GM23338 (cell line): ENCODE measurements at places on chromosomes 16 and 17. TPM values are rescaled to one million over a fixed set of nuclear protein-coding genes. Genes with fewer than 3 reads are reported as not detected.

The MEIOB gene
- 7.7 and 8.7 TPM in 2 replicates for polyA plus RNA-seq

The KRT17 gene
- 1.8 TPM in 2 replicates for polyA plus RNA-seq

The RASD1 gene
- polyA plus RNA-seq, result 3.6 and 3.9 TPM in 2 replicates

DNA sequence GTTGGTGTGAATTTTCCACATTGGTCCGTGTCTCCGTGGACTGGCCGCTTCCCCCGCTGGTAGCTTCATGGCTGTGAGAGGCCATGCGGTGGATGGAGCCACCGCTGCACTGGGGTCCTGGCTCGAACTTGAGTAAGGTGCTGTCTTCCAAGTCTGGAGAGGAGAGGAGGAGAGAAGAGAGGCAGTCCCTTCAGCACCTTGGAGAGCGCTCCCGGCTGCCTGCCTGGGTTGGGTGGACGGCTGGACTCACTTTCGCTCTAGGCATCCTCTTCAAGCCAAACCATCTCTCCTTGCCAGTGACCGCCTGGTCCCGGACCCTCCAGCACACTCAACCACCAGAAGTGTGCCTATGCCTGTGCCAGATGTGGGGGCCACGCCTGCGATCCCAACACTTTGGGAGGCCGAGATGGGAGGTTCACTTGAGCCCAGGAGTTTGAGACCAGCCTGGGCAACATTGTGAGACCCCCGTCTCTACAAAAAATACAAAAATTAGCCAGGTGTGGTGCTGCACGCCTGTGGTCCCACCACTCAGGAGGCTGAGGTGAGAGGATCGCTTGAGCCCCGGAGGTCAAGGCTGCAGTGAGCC, 6.2 kb downstream of the JPH3 start:
- no peak overlapping the region for H3K4me3 ChIP-seq
- peaks cover 8% of the 10 kb centered on the region for H3K4me1 ChIP-seq
- no peak overlapping the region for H3K27ac ChIP-seq
- no peaks in the 10 kb centered on the region for H3K36me3 ChIP-seq
- DNase-seq, result peak; percentile 89
- H3K27me3 ChIP-seq, result peaks cover 6% of the 10 kb centered on the region; the same call in 1 of the 2 replicates

DNA sequence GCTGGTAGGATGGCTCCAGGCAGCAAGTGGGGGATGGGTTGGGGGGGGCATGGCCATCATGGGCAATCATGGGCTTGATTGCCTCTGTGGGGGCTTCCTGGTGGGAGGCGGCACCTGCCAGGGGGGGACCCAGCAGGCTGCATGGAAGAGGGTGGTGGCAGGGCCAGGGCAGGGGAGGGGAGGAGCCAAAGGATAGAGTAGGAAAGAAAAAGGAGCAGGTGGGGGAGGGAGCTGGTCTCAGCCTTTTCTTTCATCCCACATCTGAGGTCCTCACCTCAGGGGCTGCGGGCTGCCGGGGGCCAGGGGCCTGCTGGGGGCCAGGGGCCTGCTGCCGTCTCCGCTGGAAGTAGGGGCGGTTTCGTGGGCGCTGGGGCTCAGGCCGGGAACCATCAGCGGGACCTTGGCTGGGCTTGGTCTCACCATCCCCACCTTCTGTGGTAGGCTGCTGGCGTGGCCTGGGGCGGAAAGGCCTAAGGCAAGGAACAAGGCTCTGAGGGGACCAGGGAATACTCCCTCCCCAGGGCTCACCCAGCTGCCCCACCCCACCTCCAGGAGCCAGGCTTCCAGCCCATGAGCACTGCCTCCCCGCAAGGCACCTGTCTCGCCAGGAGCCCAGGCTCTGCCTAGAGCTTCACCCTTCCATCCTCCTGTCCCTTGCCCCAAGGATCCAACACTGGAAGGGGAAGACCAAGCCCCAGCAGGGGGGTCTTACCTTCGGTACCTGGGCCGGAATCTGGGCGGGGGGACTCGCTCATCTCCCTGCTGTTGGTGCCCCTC, 5.0 kb downstream of the YBX2 start:
- H3K27me3 ChIP-seq, result no peaks in the 10 kb centered on the region
- peaks cover 5% of the 10 kb centered on the region; the same call in 1 of the 2 replicates for H3K36me3 ChIP-seq
- no peak overlapping the region for H3K27ac ChIP-seq
- no peak overlapping the region for H3K4me3 ChIP-seq
- peaks cover 7% of the 10 kb centered on the region for H3K4me1 ChIP-seq
- no peak for DNase-seq

GRCh38 chr16:13013043-13013442, 111.6 kb downstream of the SHISA9 start:
- no peaks in the 10 kb centered on the region for H3K36me3 ChIP-seq
- peaks cover 52% of the 10 kb centered on the region for H3K4me1 ChIP-seq
- H3K4me3 ChIP-seq, result no peak overlapping the region
